ENCODE measurements at places on chromosomes 12 and 14.

- no peak for DNase-seq
These were observed 173.4 kb upstream of the ATP2B1 start for GRCh38 chr12:89882050-89882449.

GRCh38 chr12:3178671-3179313 is 101.6 kb downstream of the TSPAN9 start:
- DNase-seq = no peak

- no peak for DNase-seq
These were observed 587.5 kb downstream of the BCL11B start for GRCh38 chr14:98684468-98684867.

- DNase-seq = no peak
These were observed 57.0 kb downstream of the IRF2BPL start for GRCh38 chr14:76971549-76971948.

DNA sequence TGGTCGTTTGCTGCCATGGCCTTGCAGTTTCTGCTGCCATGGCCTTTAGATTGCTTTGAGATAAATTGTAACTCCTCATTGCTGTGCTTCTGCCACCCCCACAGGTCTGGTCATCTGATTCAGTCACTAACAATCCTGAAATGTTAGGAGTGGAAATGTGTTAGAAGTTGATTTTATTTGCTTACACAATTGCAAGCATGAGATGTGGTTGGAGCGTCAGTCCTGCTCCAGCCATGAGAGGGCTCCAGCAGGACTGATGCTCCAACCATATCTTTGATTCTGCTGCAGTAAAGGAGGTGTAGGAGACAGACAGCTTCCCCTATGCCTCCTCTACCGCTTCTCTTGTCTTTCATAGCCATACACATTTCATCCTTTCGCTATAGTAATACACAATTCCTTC is 226.8 kb upstream of the RGS6 start:
- DNase-seq = no peak

DNA sequence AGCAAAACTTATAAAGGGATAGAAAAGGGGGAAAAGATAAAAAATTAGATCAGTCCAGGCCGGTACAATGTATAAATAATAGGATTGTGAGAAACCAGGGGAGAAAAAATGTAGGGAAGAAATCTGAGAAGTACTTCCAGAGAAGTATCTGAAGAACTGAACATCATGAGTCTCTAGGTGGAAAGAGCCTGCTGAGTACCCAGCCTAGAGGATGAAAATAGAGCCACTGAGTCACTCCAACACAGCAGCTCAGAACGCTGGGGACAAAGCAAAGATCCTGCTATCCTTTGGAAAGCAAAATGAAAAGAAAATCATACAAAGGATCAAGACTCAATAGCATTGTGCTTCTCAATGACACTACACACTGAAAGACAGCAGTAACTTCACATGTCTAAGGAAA is 138.0 kb downstream of the ANO6 start:
- DNase-seq = no peak
